Activated T-helper 9 cell treated with anti-CD3 and anti-CD28 coated beads, Interleukin-2, amount 50 U/mL, for 16 hours (primary cell): ENCODE measurements at places on chromosomes 3 and 15.

DNA sequence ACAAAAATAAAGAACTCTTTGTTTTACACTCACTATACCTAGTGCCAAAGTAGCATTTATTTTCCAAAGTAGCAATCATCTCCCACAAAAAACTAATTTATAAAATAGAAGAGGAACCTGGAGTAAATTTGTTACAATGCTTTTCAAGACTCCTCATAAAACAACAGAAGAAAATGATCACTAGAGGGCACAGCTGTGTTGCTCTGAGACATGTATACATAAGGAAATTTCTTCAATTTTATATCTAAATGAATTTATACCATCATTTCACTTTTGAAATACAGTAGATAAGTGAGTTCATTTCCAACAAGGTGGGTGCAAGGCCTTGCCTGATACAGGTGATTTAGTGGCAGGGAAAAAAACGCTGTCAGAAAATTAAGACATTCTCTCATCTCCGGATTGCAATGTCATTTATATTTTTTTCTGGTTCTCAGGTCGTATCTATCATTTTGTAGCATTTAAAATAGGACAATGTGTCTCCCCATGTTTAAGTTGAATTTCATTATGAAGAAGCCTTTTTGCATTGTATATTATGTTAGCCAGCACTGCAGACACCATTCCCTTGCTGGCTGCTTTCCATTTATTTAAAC lies 25.3 kb upstream of the ARHGEF26 start:
- no peak for DNase-seq

GRCh38 chr15:47432826-47433225 lies 284.5 kb upstream of the SEMA6D start:
- DNase-seq: no peak

- DNase-seq: no peak
Measured at GRCh38 chr3:132638706-132639105, 20.9 kb downstream of the ACAD11 start.

GRCh38 chr15:69692342-69692741 lies 239.7 kb downstream of the RPLP1 start:
- no peak for DNase-seq
